ENCODE measurements at places on chromosomes 2 and 18.

- DNase-seq = no peak
These were observed 52.4 kb downstream of the LIMS1 start for GRCh38 chr2:108586631-108587030.

GRCh38 chr2:31654241-31654640, 73.5 kb upstream of the SRD5A2 start:
- DNase-seq = no peak

DNA sequence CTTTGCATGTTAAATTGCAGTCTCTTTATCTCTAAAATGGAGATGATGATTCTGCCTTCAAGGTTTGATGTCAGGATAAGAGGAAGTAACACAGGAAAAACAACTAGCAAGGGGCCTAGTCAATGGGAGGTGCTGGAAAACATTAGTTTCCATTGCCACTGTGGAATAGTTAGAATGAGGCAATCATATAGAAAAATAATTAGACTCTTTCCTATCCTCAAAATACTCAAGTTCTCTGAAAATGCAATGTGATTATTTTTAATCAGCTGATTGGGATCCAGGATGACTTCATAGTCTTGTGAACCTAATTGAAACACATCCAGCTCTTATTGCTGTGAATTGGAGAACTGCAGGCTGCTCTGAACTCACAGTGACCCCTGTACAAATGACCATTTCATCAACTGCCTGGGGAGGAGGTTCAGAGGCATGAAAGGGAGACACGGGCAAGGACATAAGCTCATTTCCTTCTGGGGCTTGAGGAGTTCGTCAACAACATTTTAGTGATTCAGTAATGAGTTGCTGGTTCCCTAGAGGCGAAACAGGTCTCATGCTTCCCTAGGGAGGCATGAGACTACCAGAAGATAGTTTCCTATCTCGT, 422.5 kb downstream of the LPIN1 start:
- no peak for DNase-seq

- no peak for DNase-seq
These were observed 3.7 kb upstream of the ALPK2 start for GRCh38 chr18:58632552-58632951.

- DNase-seq = no peak
These were observed 932.6 kb downstream of the SOCS6 start for GRCh38 chr18:71221405-71221804.

DNA sequence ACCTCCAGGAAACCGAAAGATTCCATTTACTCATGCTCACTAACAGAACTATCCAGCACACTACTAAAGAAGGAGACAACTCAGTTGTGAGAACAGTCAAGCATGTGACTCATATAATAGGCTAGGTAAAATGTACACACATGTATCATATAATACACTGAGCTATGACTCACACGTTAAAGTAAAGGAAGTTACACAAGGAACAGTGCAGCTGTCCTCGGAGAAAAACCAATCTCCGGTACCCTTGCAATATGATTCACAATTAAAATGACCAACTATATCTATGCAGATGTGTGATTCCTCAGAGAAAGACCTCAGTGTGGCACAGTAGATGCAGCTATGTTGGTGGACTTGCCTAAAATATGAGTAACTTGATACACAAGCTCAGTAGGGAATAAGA, 76.5 kb downstream of the STRN start:
- DNase-seq = no peak

GRCh38 chr2:147171941-147172340, 672.9 kb upstream of the ACVR2A start:
- DNase-seq = no peak

Measured in stimulated activated CD4-positive, alpha-beta T cell treated with anti-CD3 and anti-CD28 coated beads, Interleukin-4, amount 100 ng/mL, for 48 hours (primary cell).